Trophoblast cell (in vitro differentiated cells and primary cell): ENCODE measurements at places on chromosomes 6 and 20.

- no peaks in the 10 kb centered on the region for H3K27me3 ChIP-seq
- no peak overlapping the region for H3K4me3 ChIP-seq
- H3K27ac ChIP-seq = no peak overlapping the region
- no peaks in the 10 kb centered on the region for H3K4me1 ChIP-seq
- peaks cover 3% of the 10 kb centered on the region for H3K36me3 ChIP-seq
Measured at GRCh38 chr6:100761841-100762240, 119.3 kb downstream of the ASCC3 start.

DNA sequence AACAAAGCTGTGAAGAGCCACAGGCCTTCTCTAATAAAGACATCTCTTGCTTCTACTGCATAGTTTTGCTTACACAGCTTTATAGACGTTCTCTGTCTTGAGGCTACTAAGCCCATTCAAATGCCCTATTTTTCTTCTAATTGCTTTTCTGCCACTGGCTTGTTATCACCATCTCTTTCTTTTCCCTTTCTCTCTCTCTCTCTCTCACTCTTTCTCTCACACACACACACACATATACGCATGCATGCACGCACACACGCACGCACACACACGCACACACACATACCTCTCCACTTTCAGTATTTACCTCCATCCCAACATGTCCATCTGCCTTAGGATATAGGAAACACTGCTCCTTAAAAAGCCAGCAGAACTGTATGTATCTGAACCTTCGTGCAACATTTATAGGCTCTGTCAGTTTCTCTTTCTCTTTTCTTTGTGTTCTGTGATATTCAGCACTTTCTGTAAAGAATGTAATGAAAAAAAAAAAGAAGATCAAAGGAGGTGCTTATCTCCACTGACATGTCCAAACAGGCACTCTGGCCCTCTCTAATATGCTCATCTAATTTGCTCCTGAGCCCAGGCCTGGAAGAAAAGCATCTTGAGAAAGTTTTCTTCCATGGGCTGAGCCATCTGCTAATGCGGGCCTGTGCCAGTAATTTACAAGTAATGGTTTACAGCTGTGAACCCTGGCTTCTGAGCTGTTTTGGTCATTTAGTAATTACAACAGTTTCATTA, 1046.7 kb upstream of the MAP3K7 start:
- H3K27ac ChIP-seq = no peak overlapping the region
- H3K27me3 ChIP-seq = no peaks in the 10 kb centered on the region
- no peaks in the 10 kb centered on the region for H3K4me1 ChIP-seq
- no peak for DNase-seq

DNA sequence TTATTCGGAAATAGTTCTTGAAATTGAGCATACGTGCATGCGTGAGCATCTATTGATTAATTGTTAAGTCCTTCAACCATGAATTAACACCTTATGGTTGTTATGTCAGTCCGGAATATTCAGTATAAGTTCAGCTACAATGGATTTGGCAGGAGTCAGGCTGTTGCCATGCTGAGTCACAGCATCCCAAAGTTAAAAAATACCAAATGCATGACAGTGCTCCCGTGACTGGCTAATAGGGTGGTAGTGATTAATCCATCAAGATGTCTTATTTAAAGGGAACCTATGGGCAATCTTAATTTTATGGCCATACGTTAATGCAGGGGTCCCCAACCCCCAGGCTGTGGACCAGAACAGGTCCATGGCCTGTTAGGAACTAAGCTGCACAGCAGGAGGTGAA, 10.5 kb downstream of the RAE1 start:
- no peaks in the 10 kb centered on the region for H3K4me1 ChIP-seq
- no peak overlapping the region for H3K4me3 ChIP-seq
- H3K27ac ChIP-seq = no peak overlapping the region

DNA sequence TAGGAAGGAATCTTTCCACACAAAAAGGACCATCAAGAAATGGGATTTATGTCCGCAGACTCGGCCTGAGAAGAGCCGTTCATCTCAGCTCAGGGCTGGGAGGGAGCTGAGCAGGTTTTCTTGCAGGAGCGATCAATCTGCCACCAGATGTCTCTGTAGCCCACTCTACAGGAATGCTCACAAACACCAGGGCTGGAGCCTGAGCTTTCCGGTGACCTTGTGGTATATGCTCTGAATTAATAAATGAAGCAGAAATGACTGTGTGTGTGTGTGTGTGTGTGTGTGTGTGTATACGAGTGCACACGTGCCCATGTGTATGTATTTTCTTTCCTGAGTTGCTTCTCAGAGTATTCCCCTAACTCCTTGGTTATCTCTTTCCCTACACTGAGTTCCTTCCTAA, 12.0 kb downstream of the CD83 start:
- H3K4me3 ChIP-seq = no peak overlapping the region
- no peak overlapping the region for H3K27ac ChIP-seq
- no peaks in the 10 kb centered on the region for H3K36me3 ChIP-seq
- H3K27me3 ChIP-seq = no peaks in the 10 kb centered on the region
- no peaks in the 10 kb centered on the region for H3K4me1 ChIP-seq
- DNase-seq = no peak

DNA sequence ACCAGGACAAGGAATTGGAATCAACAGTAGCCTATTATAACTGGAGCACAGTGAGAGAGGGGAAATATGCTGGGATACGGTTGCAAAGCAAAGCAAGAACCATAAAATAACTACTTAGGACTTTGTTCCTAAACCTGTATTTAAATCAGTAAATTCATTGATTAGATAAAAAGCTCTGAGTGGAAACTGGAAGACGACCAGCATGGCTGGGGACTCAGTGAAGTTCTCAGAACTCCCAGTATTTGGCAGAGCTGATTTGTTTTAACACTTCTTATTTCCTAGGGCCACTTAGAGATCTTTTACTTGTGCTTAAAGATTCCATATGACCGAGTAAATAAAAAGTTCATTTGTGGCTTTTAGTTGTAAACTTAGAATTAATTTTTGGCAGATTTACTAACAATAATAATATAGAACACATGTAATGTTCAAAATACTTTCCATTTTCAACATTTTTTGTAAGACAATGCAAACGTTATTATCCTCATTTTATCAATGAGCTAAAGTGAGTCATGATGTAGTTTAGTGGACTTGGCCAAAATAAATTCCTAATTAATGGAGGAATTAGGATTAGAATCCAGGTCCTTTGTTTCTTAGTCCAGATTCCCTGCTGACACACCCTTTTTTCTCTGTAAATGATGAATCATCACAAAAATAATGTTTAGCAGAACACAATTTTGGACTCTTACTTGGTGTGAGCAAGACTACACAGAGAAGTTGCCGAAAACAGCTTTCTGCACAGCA, 392.9 kb downstream of the GJA1 start:
- no peak overlapping the region for H3K27ac ChIP-seq
- H3K4me3 ChIP-seq = no peak overlapping the region
- peaks cover 3% of the 10 kb centered on the region for H3K4me1 ChIP-seq
- H3K27me3 ChIP-seq = no peaks in the 10 kb centered on the region
- no peaks in the 10 kb centered on the region for H3K36me3 ChIP-seq

GRCh38 chr6:136711644-136712043, 80.6 kb downstream of the MAP3K5 start:
- H3K27me3 ChIP-seq = no peaks in the 10 kb centered on the region
- no peaks in the 10 kb centered on the region for H3K36me3 ChIP-seq
- H3K27ac ChIP-seq = no peak overlapping the region
- H3K4me1 ChIP-seq = no peaks in the 10 kb centered on the region
- no peak overlapping the region for H3K4me3 ChIP-seq
